CD4-positive, alpha-beta T cell (primary cell): ENCODE measurements at places on chromosomes 5 and 9.

DNA sequence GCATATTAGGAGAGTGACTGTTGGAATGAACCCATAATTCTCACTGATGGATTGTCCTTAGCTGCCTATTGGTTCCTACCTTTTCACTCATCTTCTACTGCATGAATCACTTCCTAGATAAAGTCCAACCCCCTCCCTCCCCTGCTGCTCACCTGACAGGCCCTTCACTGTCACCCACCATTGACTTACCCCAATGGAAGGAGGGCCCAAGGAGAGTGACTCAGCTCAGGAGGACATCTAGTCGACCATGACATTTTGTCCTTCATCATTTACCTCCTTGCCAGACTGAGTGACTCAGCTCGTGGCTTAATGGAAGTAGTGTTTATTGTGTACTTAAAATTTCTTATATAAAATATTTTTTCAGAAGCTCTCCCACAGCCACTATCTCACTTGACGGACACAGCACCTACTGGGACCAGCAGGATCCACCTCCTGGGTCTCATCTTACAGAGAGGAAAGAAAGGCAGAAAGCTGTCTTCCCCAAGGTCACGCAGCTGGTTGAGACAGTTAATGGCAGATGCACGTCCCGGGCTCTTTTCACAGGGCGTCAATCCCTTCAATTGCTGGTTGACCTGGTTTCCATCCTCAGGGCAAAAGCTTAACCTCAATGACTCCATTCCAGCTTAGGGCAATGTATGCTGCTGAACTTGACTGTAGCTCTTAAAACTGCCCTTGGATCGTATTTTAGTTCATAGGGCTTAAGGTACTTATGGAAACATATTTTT, 142.3 kb downstream of the MARCHF11 start:
- DNase-seq: no peak

GRCh38 chr5:50439221-50439620, 1.9 kb downstream of the EMB start:
- no peak for DNase-seq

GRCh38 chr5:37888476-37888875, 48.6 kb upstream of the GDNF start:
- no peak for DNase-seq

GRCh38 chr9:134438195-134438788, 112.0 kb downstream of the RXRA start:
- no peak for DNase-seq

DNA sequence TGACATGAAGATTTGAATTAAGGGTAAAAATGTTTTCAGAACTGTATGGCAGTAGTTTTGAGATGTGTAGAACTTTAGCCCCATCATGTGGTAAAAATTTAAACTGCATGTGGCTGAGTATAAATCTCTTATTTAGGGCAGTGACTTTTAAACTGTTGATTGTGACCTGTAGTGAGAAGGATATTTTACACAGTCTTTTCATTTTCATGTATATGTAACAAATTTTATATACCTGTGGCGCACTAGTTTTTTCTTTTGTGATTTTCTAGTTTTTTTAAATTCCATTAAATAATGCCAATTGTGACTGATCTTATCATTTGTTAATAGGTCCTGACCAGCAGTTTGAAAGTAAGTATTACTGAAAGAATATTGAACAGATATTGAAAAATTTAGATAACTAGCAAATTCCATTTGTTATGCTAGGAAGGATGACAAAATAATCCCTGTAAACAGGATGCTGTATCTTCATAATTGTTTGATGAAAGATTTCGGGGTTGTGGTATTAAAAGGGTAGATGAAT, 47.2 kb downstream of the GPBP1 start:
- peak; percentile 9 for DNase-seq

DNA sequence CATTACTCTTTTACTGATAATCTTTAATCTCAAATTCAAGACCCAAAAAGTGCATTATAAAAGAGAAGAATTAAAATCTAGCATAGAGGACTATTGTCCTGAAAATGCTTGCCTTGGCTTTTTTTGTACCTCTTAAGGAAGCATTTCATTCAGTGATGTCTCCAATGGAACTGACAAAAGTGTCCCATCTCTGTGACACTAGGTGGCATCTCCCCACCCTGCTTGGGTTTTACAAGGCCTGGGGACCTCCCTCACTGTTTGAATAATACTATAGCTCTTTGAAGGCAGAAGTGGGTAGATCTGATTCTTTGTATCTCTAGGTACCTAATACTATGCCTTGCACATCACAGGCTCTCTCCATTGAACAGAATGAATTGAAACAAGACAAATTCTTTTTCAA, 180.6 kb downstream of the EPB41L4A start:
- no peak for DNase-seq

GRCh38 chr5:180130876-180131740, 59.5 kb upstream of the RNF130 start:
- DNase-seq: no peak

DNA sequence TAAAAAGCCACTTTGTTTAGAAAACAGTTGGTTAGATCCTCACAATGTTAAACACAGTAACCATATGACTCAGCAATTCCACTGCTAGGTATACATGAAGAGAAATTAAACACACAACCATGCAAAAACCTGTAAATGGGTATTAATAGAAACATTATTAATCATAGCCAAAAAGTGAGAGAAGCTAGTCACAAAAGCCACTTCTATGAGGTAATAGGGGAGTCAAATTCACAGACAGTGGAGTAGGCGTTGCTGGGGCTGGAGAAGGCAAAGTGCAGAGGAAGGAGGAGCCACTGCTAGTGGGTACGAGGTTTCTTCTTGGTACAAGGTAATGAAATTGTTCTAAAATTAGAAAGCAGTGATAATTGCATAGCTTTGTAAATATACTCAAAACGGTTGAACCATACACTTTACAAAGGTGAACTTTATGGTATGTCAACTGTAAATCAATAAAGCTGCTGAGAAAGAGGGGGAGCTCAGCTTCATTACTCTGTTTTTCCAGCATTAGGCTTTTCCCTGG, 364.4 kb downstream of the GADD45G start:
- DNase-seq: no peak

- DNase-seq: no peak
These were observed 6.0 kb upstream of the RBM22 start for GRCh38 chr5:150706776-150707390.

GRCh38 chr5:40364441-40364840, 315.3 kb upstream of the PTGER4 start:
- no peak for DNase-seq

- DNase-seq: no peak
These were observed 57.5 kb upstream of the IQGAP2 start for GRCh38 chr5:76345582-76345981.

DNA sequence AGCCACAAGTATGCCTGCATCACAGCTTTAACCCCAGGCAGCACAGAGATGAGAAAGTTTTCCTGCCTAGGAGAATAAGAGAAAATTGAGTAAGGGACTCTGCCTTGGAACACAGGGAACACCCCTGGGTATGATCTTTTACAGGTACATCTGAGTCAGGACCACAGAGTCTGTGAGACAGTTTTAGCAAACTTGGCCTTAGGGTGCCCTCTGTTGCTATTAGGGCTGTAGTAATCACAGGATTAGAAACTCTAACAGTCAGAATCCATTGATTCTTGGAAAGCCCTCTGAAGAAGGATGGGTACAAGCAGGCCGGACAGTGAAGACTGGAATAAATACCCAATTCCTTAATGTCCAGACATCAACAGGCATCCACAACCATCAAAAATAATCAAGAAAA, 989.5 kb upstream of the CDH9 start:
- no peak for DNase-seq

DNA sequence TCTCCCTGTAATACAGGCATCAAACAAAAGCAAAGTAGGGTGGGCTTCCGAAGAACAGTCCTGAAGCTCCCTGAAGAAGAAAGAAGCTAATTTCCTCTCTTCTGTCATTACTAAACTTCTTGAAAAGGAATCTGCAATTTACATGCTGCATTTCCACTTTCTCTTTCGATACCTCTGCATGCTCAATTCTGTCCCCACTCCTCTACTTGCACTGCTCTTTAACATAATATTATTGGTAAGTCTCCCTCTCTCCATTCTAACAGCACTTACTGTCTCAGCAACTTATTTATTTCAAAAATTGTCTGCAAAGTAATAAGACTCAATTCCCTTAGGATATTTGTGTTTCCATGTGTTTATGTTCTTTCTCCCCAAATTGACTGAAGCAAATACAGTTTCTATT, 3.9 kb upstream of the PLPP1 start:
- DNase-seq: no peak

DNA sequence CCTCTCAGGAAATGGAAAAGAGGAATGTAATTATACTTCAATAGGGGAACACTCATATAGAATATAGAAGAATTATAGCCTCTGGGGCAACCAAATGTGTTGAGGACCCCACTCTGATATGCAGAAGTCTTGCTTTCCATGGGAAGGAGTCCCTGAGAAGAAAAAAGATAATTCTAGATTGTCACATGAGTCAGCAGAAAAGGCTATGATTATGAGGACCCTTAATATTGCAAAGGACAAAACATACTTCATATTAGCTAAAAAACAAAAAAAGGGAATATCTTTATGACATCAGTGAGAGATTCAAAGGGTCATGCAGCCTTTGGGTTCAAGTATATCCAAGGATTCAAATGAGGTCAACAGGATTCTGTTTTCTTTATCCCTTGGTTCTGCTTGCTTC, 119.5 kb downstream of the PIK3R1 start:
- no peak for DNase-seq

- DNase-seq: no peak
These were observed 352.7 kb downstream of the SPOCK1 start for GRCh38 chr5:137146402-137146890.

DNA sequence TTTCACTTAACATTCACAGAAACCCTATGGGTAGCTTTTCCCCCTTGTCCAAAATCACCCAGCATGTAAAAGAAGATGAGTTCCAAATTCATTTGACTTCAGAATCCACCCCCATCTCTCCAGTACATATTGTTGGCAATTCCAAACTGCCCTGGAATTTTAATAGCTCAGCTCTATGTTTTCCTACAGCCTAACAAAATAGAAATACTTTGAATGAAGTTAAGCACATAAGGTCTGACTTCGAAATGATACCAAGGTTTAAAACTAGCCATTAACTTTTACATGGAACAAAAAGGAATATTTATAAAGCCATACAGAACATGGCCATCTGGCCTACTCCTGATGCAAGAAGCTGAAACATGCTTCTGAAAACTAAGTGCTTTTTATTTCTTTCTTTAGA, 634.3 kb downstream of the PDE4D start:
- DNase-seq: no peak

DNA sequence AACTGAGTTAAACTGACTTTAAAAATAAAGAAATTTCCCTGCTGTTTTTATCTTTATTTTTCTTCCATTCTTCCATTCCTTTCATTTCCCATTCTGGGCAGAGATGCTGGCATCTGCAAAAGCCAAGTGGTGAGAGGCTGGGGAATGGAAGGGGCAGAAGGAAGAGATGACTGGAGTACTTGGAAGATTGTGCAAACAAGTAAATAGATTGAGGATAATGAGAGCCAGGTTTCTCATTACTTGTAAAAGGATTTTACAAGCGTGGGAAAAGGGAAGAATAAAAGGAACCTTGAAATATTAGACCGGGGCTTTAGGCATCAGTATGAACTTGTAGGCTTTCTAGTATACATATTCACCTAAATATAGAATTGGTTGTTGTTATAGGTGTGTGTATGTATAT, 341.2 kb downstream of the CAAP1 start:
- no peak for DNase-seq

GRCh38 chr5:73394610-73395009, 54.0 kb downstream of the FOXD1 start:
- no peak for DNase-seq

DNA sequence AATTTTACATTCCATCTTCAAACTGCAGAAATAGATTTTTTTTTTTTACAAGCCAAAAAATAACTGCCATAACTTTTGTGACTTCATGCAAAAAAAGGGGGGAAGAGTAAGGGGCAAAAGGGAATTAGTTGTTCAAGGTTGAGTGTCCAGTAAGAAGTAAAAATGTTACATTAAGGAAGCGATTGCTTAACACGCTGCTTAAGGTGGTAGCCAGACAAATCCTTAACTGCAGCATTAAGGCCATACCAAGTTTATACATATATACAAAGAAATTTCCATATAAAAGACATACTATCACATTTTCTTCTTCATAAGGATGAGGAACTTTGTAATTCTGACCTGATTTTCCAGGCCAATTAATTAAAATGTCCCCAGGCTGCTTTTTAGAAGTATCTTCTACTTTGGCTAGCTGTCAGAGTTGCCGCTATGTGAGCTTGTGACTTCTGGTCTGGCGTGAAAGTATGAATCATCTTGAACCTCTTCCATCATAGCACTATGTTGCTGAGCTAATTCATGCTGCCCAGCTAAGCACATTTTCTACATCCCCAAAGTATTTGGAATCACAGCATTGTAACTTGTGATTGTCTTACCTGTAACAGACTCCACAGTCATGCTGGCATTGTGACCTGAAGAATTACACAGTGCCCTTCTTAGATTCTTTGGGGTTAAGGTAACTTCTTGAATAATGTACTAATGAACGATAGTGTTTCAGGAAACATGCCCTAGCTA, 40.0 kb downstream of the G3BP1 start:
- DNase-seq: no peak

DNA sequence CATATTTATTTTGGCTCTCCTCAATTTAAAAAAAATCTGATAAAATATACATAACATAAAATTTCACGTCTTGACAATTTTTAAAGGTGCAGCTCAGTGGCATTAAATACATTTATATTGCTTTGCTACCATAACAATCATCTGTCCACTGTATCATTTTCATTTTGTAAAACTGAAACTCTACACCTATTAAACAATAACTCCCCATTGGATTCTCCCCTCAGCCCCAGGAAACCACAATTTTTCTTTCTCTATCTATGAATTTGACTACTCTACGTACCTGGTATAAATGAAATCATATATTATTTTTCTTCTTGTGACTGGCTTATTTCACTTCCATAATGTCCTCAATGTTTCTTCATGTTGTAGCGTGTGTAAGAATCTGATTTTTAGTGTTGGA, 563.5 kb downstream of the PRR16 start:
- DNase-seq: no peak

- no peak for DNase-seq
These were observed 60.7 kb downstream of the LHFPL2 start for GRCh38 chr5:78587775-78588291.

GRCh38 chr5:139651853-139652787, 4.0 kb downstream of the CXXC5 start:
- peak; percentile 45 for DNase-seq

GRCh38 chr9:76610011-76610352, 151.0 kb downstream of the GCNT1 start:
- DNase-seq: peak; percentile 31

- DNase-seq: no peak
These were observed 451.6 kb downstream of the TLE1 start for GRCh38 chr9:81237565-81238231.

GRCh38 chr5:56527174-56527573, 288.2 kb upstream of the MAP3K1 start:
- DNase-seq: no peak
